ENCODE measurements at places on chromosomes 16 and 17.

DNA sequence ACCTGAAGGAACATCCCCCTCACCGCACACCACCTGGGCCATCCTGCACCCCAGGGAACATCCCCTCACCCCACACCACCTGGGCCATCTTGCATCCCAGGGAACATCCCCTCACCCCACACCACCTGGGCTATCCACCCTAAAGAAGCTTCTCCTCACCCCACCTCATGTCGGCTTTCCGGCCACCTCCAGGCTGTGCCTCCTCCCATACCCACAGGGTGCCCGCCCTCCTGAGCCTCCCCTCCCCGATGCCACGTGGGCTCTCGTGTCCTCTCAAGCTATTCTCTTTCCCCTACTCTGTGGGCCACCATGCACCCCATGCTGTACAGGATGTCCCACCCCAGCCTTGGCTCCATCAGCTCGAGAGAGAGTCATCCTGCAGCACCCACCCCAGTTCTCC is 18.0 kb downstream of the MYLK3 start:
- no peak for DNase-seq

DNA sequence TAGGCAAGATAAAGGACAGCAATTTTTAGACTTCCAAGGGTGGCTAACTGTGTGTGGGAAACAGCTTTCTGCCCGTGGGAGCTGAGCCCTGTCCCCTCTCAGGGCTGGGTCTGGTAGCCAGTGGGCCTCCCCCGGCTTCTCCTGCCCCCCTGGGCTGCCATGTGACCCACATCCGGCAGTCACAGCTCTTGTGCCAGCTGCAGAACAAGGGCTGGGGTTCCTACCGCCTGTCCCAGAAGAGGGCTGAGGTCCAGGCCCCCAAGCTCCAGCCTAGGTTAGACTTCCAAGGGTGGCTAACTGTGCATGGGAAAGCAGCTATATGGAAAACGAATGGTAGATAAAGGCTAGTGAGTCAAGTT is 6.1 kb downstream of the GAST start:
- DNase-seq = no peak

GRCh38 chr17:5183410-5183793 is 8.3 kb downstream of the ZNF594 start:
- no peak for DNase-seq

GRCh38 chr16:15811481-15812400 is 45.1 kb downstream of the MYH11 start:
- DNase-seq = no peak

DNA sequence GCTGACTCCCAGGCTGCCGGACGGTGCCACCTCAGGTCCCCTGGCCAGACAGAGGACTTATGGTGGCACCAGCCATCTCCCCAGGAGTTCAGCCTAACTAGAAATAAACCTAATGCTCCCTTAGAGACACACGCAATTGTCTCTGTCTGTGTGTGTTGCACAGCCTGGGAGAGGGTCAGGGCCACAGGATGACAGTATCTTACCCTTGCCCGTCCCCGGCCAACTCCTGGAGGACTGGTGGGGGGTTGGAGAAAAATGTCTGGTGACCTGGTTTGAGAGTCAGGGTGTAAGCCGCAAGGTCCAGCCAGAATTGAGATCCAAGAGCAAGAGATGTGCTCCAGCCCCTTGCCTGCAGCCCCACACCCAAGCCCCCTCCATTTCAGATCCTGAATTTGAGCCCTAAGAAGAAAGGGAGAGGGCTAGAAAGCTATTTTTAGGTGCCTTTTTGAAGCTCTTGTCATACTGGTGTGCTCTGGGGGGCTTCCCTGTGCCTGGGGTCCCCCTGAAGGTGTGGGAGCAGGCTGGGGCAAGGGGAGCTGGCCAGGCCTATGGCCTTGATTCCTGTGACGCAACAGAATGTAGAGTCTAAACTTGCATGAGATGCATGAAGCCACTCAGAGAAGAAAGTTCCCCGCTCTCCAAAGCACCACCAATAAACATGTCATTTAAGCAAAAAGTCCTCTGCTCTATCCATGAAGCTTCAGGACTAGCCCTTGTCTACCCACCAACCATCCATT is 12.9 kb downstream of the ZNF319 start:
- DNase-seq = no peak

- DNase-seq = no peak
Observed at GRCh38 chr17:38608648-38609047, 2.9 kb upstream of the SRCIN1 start.

GRCh38 chr17:77025781-77026180 is 115.0 kb upstream of the SEC14L1 start:
- no peak for DNase-seq

DNA sequence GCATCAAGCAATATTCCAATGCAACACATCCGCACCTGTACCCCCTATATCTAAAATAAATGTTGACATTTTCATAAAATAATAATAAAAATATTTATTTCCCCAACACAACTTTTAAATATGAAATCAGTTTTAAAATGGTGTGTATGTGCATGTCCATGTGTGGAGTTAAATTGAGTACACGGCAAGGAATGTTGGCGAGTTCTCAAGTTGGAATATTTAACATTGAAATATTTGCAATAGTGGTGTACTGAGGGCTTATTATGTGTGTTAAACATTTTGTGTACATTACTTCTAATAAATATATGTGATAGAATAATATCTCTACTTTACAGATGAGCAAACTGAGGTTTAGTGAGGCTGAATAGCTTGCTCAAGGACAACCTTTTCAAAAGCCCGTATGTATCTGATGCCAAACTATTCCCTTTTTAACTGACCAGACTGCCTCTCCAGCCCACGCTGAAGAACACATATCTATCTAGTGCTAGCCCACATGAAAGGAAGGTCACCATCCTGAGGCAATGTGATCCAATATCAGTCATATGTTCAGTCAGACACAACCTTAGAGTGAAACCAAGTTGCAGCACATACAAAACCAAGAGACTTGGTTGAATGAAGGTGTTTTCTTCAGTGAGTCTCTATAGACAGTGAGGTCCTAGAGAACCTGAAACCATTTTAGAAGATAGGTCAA is 192.2 kb upstream of the CDH11 start:
- DNase-seq = no peak

DNA sequence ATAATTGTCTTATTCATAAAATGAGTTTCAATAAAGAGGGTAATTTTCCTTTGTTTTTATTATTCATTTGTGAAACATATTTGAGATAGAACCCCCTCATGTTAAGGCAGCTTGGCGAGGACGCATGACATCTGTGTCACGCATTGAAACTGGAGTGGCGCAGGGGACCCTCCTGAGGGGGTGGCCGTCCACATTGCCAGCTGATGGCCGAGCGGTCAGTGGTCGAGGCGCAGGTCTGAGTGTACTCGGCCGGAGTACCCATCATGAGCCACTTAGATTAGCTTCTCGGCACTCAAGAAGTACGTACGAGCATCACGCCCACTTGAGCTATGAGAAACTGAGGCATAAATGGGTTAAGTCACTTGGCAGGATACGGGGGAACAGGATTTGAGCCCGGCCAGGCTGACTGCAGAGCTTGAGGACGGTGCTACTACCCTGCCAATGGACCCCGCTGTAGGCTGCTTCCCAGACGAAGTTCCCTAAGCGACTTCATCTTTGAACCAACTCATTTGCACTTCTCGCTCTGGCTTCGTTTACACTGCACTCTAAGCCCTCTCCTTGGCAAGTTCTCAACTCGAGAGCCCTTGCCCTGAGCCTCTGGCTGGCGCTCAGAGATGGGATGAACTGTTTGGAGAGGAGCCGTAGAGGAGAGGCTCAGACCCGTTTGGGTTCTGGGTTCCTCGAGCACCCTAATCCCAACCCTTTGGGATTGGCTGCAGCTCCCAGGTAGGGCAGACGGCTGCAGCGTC is 91.8 kb downstream of the SDK2 start:
- no peak for DNase-seq

DNA sequence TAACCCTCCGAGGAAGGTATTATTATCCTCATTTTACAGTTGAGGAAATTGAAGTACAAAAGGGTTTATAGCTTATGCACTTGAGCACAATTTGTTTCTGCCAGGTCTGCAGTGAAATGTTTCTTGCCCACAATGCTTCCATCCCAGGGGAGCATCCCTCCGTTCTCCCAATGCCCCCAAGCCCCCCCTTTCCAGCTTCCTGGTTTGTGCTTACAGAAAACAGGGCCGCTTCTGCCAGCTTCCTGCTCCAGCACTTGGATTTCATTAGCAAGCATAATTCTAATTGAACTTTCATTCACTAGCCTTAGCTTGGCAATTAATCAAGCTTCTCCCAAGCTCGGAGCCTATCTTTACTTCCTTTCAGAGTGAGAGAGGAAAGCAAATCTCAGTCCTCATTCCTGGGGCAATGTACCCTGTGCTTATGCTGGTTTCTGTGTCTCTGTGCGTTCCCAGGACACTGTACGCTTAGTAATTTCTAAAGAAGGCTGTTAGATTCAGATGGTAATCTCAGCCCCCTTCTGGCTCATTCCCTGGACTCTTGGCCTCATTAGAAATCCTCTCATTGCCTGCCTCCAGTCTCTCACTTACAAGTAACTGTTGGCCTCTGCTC is 141.6 kb downstream of the HS3ST2 start:
- DNase-seq = no peak

GRCh38 chr17:55426851-55427586 is 5.4 kb upstream of the MMD start:
- no peak for DNase-seq

DNA sequence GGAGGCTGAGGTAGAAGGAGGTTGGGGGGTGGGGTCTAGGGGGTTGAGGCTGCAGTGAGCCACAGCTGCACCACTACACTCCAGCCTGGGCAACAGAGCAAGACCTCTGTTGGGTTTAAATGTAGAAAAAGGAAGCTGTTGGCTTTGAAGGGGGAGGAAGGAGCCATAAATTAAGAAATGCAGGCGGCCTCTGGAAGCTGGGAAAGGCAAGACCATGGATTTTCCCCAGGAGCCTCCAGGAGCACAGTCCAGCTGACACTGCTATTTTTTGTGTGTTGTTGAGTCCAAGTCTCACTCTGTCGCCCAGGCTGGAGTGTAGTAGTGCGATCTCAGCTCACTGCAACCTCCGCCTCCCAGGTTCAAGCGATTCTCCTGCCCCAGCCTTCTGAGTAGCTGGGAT is 15.9 kb downstream of the LITAF start:
- no peak for DNase-seq

- no peak for DNase-seq
Observed at GRCh38 chr16:72201387-72201786, 29.4 kb upstream of the PMFBP1 start.

DNA sequence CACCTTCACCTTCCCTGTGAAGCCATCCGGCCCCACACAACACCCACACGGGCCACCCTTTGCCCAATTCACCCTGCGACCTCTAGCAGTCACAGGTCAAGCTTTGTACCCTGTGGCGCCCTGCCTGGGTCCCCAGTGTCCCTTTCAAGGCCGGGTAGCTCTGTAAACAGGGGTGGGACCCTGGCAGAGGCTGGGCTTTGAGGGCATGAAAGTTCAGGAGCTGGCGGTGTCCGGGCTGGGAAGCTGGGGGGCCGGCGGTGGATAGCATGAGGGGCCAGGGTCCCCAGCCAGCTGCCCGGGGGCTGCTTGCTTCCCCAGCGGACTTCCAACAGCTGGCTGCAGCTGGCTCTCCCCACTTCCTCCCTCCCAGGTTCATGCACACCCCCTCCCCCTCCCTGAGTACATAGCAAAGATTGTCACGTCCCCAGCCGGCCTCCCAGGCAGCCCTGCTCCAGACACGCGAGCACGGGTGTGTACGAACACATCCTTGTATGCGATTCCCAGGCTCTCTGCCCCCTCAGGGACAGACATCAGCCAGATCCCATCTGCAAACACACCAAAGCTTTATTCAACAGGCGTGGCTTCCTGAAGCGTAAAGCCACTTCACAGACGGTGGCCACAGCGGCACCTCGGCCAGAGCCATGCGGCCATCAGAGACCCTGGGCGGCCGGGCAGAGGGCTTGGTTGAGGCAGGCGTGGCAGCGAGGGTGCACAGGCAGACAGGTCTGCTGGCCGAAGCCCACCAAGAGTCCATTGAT is 8.2 kb downstream of the NTHL1 start:
- no peak for DNase-seq

- DNase-seq = peak; percentile 27
Observed at GRCh38 chr17:2613089-2613808, 19.8 kb downstream of the PAFAH1B1 start.

- no peak for DNase-seq
Observed at GRCh38 chr16:10240854-10241613, 58.8 kb upstream of the GRIN2A start.

DNA sequence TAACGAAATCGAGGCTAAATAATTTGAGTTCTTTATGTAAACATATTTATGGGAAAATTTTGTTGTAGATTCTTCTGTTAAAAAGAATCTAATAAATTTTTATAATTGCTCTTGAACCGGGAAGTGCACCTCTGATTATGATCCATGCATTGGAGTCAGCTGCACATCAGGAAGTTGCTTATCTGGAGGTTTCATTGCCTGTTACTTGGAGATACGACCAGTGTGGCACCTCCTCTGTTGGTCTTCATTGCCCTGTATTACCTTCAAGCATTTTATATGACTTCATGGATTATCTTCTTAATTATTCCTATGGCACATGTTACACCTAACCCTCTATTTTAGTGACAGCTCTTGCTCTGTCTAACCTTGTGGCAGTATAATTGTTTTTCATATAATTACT is 312.6 kb upstream of the TBX2 start:
- DNase-seq = no peak

GRCh38 chr17:78014646-78015045 is 56.1 kb downstream of the TNRC6C start:
- DNase-seq = no peak

GRCh38 chr17:46737326-46737725 is 81.2 kb downstream of the WNT3 start:
- DNase-seq = no peak

GRCh38 chr17:60435244-60436167 is 13.2 kb downstream of the CHCT1 start:
- DNase-seq = peak; percentile 81

DNA sequence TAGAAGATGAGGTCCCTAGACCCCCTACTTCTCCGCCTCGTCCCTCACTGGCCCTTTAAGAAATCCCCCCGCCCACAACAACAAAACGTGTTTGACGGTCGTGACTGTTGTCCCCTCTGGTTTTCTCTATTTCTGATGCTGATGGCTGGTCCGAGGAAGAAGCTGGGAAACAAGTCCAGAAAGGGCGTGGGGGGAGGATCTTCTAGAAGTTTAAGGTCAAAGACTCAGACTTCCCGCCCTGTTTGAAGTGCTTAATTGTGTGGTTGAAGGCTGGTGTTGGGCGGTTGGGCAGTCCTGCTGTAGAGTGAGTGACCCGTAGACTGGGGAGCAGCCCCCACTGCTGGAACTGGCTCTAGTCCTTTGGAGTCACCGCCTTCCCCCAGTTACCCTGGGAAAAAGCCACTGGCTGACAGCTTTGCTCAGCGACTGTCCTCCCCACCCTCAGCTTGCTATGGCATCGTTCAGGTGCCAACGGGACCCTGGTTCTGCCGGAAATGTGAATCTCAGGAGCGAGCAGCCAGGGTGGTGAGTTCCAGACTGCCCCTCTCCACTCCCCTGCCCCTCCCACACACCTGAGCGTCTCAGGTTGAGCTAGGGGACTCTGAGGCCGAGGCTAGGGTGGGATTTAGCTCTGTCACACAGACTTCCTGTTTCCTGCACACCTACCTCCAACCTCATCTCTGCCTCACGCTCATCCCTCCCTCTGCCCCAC is 1.6 kb downstream of the MLLT6 start:
- peak; percentile 38 for DNase-seq

- DNase-seq = no peak
Observed at GRCh38 chr17:77783991-77784820, 174.3 kb upstream of the TNRC6C start.

- DNase-seq = no peak
Observed at GRCh38 chr16:73420676-73421075, 372.7 kb upstream of the ZFHX3 start.

- no peak for DNase-seq
Observed at GRCh38 chr16:80541306-80541694, 507 bp downstream of the DYNLRB2 start.
